ENCODE measurements at places on chromosomes 1 and 21.

- DNase-seq, result no peak
These were observed 28.4 kb downstream of the POFUT2 start for GRCh38 chr21:45259206-45259840.

DNA sequence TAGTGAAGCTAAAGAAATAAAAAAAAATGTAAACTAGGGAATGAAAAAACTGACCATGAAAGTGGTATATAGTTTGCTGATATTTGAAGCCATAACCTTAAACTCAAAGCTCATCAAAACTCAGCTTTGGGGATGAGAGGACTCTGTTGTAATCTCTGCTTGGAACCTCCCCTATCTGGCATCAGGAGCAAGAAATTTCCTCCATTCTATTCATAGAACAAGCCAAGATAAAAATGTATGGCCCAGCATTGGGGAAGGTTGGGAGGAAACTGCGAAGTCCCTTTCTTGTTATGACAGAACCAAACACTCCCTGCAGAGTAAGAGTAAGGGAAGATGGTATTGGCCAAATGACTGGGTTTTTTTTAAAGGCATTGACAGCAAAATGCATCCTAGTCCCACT, 35.6 kb downstream of the MCOLN2 start:
- no peak for DNase-seq

DNA sequence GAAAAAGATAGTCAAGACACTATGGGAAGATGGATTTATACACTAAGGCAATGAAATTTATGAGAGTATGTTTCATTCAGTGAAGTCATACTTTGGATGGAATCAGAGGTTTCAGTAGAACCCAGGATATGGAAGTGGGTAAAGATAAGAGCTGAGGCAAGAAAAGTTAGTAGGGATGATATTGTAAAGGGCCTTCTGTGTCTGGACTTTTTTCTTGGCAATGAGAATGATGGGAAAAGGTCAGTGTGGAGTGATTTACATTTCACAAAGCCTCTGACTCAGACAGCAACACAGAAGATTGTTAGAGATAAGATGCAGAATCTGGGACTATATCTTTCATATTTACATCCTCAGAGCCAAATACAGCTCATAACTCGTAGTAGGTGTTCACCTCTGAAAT, 32.1 kb downstream of the SH3BGR start:
- no peak for DNase-seq

DNA sequence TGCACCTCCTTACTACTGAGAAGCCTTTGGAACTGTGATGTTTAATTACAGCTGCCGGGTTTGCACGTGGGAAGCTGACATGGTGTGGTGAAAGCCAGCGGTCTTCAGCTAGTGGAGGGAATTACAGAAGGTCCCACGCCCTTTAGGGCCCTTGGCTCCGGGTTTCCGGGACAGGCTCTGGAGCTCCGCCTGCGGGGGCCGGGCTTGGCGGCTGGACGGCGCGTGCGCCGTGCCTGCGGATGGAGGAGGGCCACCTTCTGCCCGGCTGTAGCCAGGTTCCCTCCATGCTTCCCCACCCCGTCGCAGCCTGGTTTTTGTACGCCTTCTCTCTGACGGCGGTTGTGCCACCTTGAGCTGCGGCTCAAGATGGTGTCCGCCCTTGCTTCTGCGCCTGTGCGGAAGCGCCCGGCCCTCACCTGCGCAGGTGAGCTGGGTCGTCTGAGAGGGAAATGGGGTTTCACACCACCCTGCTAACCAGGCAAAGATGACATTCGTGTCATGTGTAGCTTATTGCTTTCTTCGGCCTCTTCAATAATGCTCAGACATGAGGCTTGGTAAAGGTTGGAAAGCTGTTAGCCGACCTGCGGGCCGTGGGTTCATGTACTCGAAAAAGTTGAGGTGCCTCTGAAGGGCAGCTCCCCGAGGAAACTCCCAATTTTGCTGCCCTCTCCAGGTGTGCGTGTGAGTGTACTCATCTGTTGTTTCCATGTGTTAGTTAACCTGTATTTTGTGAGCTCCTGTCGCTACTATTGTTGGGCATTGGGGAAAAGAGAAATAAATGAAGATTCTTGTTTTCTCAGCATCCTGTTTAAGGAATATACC, 36.6 kb upstream of the OPRD1 start:
- peak; percentile 47 for DNase-seq

DNA sequence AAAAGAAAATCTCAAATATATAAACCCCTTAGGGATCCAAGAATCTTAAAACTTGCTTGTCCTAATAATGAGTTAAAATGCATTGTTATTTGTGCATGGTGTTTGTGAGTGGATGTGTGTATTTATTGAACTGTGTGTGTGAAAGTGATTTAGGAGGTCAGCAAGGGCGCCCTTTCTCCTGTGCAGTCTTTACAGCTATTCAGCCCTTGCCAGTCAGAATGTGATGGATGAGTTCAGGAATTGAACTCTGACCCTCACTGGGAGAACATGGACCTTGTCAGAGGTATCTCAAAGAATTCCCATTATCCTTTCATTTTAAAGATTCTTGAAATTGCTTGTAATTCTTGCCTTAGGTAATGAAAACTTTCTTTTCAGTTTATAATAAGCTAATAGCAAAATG, 493.0 kb upstream of the ADGRL4 start:
- no peak for DNase-seq
